Natural killer cell treated with Interleukin-12 subunit alpha and Interleukin-12 subunit beta and Interleukin-15 and Interleukin-18, amount 100 ng/mL, for 72 hours (primary cell): ENCODE measurements at places on chromosomes 7 and 10.

GRCh38 chr10:71134732-71135211 is 77.6 kb upstream of the UNC5B start:
- no peak for DNase-seq

DNA sequence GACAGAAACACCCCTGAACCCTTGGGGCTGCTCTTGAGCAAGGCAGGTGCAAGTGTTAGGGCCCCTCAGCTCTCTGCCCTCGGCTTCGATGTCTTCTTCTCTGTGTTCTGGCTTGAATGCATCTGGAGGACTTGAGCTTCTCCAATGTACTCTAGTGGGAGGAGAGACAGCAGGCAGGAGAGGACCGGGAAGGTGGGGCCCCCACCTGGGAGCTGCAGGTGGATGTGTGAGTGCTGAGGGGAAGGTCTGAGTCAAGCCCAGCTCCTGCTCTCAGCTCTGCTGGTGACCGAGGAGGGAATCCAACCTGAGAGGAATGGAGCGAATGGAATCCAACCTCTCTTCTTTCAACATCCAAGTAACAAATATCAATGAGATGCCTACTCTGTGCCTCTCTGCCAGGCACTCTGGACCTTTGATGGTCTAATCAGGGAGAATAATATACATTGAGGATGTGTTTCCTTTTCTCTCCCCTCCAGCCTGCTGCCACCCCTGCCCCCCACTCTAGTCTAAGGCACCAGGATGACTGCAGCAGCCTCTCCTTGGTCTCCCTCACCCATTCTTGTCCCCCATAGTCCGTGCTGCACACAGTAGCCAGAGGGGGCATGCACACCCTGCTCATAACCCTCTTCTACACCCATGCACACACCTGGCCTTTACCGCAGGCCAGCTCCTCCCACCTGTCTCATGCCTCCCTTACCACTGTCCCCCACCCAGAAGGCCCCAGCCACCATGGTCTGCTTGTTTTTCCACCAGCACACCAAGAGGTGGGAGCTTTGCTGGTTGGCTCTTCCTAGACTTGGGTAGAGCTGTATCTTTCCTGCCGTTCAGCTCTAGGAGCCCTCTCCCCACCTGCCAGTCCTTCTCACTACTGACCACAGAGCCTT is 13.6 kb downstream of the TBATA start:
- peak; percentile 51 for DNase-seq

DNA sequence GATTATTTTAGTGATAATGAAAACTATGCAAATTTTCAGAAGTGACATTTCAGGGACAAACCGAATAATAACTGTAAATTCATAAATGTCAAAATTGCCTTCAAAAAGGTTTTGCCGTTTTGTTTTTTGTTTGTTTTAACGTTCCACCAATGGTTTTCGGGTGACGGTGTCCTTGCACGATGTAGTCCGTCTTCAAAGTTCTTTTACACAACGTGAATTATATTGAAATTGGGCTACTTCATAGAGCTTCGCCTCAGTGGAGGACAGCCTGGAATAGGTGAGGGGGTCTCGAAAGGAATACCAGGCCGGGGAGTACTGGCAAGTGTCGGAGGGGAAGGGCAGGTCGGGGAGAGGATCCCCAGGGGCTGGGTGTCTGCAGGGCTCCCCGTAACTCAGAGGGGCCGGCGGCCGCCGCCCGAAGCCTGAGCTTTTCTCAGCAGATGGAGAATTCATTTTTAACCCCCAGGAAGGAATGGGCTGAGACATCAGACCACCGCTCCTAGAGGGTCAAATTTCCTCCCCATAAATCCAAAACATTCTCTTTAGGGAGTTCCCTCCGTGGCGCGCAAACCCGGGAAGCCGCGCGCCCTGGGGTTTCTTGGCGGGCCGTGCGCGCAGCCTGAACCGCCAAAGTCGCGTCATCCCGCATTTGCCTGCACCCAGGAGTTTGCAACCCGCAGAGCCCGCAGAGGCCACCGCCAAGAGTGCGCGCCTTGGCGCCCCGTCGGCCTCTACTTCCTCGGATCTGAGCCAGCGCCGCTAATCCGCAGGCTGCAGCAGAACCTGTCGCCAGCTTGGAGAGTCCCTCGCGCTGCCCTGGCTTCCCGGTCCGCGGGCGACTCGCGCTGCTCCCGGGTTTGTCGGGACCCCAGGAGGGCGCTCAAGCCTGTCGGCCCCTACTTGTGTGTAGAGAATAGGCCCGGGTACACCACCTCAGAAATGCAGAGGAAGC is 17.3 kb upstream of the EVX1 start:
- DNase-seq = no peak

DNA sequence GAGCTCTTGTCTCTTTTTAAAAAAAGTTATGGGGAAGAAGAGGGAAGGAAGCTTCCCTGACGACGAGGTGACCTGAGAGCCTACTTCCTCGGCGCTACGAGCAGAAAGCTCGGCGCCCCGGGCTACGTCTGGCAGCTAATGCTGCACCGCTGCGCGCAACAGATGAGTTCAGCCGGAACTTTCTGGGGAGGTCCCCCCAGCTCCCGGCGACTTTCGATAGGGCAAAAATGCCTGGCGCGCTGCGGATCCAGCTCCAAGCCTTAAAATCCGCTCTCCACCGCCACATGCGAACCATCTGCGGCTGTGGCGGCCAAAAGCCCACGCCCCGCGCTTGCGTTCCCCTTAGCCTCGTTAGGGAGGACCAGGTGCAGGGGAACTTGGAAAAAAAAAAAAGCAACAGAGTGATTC is 621 bp downstream of the P4HA1 start:
- DNase-seq = peak; percentile 87
